ENCODE measurements at places on chromosomes 6 and 20.

DNA sequence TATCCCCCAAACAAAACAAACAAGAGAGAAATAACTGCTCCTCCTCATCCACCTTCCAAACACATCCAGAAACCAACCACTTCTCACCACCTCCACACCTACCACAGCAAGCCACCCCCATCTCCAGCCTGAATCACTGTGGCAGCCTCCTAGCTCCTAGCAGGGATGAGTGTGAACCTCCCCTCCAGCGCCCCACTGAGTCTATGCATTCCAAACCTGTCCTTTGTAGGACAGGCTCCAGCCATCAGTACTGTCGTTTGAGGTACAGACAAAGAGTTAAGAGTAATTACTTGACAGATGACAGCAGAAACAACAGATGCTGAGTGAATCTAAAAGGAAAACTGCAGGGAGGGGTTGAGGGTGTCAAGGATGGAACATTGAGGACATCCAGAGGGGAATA is 2.4 kb downstream of the METTL24 start:
- DNase-seq = no peak

GRCh38 chr6:37056439-37057127 is 51.1 kb downstream of the FGD2 start:
- no peak for DNase-seq

- no peak for DNase-seq
These were observed 128.2 kb downstream of the NCOA3 start for GRCh38 chr20:47629907-47630306.

DNA sequence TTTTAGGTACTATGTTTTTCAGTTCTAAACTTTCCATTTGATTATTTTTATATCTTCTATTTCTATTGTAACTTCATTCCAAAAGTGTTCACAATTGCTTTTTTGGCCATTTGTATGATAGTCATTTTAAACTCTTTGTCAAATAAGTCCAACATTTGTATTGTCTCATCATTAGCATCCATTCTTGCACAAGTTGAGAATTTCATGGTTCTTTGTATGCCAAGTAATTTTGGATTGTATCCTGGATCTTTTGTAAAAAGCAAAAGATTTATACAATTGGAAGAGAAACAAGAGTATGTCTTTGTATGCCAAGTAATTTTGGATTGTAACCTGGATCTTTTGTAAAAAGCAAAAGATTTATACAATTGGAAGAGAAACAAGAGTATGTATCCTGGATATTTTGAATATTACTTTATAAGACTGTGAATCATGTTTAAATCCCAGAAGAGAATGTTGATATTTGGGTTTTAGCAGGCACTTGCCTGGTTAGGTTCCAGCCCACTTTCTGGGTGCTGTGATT is 36.9 kb upstream of the NT5E start:
- DNase-seq = no peak

- no peak for DNase-seq
These were observed 256 bp downstream of the CDK19 start for GRCh38 chr6:110815015-110815410.

DNA sequence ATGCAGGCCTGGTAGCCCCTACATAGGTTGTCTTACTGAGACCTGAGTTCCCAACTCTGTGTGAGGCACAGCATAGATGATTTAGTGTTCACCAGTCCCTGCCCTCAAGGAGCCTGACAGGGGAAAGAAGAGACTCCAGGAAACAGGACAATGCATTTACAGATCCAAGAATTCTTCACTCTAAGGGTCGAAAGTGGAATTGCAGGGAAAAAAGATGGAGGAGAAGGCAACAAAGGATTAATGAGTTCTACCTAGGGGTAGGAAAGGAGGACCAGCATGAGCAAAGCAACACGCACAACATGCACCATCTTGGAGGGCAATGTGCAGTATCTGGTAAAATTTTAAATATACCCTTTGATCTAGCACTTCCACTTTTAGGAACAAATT is 5.9 kb downstream of the SPAG4 start:
- no peak for DNase-seq

DNA sequence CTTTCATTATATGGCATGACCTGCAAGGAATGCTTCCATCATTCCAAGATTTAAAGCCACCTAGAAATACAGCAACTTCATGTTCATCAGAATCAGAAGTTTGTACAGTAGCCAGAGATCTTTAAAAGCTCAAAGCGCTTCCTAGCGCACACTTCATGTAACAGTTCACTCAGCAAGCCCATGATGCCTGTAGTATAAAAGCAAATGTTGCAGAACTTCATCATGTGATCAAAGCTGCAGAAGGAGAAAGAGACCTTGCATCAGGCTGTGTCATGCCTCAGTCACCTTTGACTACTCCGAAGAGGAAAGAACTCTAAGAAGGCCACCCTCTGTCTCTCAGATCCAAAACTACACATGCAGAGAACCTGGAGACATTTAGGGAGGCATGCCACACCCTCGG is 78.5 kb downstream of the AGPAT4 start:
- no peak for DNase-seq

DNA sequence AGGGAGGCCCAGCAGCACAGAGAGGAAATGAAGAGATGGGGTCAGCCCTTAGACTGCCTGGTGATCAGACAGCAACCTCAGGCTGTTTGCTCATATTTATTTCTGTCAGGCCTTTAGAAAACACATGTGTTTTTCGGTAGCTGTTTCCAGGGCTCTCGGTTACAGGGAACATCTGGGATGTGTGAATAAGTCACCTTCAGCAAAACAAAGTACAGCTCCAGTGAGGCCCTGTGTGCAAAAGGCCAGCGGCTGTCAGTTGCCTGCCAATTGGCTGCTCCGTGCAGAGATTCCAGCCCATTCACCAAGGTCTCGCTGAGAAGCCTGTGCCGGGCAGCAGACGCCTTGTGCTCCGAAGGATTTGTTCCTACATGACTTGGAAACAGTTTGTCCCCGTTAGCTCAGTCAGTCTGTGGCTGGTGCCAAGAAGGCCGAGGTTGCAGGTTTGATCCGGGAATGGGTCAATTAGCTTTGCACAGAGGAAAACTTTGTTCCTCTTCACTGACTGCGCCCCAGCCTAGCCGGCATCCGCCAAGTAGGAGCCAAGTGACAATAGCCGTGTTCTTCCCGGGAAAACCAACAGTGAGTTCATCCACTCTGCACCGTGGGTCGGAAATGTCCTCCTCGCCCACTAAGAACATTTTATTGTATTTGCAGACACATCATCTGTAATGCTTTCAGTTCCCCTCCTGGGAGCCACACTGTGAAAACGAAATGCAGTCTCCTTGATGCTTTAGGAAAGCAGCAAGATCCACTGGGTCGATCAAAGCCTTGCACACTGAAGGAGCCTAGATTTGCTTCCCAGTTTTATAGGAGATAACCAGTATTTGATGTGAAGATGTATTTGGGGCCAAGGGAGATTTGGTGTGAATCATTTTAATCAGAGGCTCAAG is 315.4 kb upstream of the CDYL start:
- DNase-seq = no peak

- no peak for DNase-seq
These were observed 205.0 kb downstream of the KCNQ5 start for GRCh38 chr6:72826744-72827438.

DNA sequence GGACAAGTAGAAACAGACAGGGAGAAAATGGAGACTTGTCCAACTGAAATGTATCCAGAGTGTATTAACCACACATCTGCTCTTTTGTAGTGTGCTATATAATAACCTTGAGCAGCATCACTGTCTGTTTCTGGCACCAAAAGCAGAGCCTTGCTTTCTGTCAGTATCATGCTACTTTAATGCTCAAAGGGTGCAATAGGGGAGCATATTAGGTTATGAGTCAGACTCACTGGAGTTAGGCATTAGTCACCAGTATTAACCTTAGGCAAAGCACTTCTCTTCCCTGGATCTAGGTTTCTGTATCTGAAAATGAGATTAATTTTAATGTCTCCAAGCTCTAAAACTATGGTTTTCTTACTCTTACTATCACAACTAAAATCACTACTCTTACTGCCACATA is 280.1 kb downstream of the TFAP2B start:
- no peak for DNase-seq

- no peak for DNase-seq
These were observed 241.0 kb upstream of the EYS start for GRCh38 chr6:65948062-65948461.

- DNase-seq = no peak
These were observed 28.4 kb upstream of the GSTA3 start for GRCh38 chr6:52937908-52938307.

- DNase-seq = no peak
These were observed 1.4 kb downstream of the BACH2 start for GRCh38 chr6:90294989-90295853.

DNA sequence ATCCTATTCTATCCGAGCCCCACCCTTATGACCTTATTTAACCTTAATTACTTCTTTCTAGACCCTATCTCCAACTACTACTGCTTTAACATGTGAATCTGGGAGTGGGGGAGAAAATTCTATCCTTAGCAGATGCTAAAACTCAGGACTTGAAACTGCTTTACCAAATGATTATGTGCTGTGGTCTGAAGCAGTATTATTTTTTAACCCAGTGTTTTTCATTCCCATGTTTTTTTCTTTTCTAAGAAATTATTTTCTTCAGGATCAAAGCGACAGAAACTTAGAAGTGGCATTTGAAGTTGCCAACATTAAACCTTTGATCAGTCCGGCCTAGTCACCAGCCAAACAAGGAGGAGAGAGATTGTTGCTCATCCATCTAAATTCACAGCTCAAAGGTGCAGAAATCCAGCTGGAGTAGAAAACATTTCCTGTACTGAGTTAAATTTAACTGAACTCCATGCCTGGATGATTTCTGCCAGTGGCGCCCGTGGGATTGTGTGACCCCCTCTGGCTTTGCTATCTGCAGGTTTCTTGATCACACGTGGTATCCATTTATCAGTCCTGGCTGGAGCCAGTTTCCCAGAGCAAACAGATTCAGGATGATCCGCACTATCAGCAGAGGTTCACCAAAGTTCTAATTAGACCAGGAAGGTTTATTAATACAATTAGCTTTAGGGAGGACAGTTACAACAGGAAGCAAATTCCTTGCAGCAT is 300.5 kb downstream of the PLCB1 start:
- no peak for DNase-seq

DNA sequence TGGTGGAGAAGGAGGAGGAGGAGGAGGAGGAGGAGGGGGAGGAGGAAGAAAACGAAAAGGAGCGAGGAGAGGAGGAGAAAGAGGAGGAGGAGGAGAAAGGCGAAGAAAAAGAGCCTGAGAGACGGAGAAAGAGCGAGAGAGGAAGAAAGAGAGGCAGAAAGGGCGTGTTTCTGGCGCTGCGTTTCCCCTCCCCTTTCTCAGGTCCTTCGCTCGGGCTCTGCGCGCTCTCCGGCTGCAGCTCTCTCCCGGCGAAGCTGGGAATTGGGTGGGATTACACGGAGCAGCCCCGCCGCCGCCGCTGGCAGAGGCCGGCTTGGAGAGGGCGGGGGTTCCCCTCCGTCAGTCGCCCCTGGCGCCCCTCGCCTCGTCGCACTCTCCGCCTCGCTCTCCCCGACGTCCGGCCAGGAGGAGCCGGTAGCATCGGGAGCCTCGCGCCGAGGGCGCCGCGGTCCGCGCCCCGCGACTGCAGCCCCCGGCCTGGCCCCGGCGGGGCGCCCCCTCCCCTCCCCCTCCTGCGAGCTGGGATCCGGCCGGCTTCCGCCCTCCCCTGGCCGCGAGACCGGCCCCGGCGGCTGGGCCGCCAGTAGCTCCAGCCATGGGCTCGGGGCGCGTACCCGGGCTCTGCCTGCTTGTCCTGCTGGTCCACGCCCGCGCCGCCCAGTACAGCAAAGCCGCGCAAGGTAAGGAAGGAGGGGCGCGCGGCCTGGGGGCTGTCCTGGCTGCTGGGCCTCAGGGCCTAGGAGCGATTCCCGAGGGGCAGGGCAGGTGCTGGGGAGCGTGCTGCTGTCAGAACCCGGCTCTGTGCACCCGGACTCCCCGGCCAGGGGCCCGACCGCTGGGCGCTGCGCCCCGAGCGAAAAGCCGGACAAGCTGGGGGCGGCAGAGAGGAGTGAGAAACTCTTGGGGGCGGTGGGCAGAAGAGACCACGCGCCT is at the start of gene SCUBE3:
SCUBE3 (plus strand) TSS at position 133 of the 933 bp plus-strand sequence; CDS start at position 596, 463 bp downstream.
- peak; percentile 42 for DNase-seq

- no peak for DNase-seq
These were observed 48.6 kb upstream of the SNX9 start for GRCh38 chr6:157774153-157775135.

- no peak for DNase-seq
These were observed at the start of gene DST for GRCh38 chr6:56642366-56643261. Gene DST, minus strand, starts transcription at chr6:56642889.

DNA sequence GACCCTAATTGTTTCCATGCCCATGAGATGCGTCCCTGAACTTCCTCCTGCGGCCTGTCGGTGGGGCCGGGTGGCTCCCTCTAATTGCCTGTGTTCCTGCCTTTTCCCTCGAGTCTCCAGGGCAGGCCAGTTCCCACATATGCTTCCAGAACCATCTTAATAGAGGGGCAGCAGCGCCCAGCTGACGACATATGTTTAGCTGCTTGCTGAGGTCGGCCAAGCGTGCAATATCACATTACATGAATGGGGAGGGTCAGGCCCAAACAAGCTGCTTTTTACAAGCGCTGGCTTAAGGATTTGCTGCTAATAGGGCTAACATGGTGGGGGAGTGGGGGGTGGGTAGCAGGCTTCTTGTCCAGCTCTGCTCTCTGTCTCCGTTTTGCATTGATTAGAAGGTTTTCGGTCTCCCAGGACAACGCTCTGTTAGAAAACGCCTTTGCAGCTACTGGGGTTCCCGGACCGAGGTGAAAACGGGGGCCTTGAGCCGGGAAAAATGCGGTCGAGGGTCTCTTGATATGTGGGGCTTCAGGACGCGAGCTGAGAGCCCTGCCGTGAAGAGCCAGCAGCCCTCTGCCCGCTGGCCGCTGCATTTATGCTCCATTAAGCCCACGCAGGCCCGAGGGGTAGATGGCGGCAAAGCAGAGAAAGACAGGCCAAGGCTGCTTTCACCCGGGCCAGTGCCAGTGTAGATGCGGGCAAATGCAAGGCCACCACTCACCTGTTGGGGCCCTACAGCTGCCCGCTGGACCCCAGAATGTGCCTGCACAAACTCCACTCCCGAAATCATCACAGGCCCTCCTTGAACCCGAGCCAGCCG is 308.5 kb downstream of the BMP7 start:
- no peak for DNase-seq

GRCh38 chr6:5580736-5581581 is 319.6 kb downstream of the FARS2 start:
- no peak for DNase-seq

GRCh38 chr6:34524499-34524898 is 31.6 kb downstream of the SPDEF start:
- DNase-seq = no peak

DNA sequence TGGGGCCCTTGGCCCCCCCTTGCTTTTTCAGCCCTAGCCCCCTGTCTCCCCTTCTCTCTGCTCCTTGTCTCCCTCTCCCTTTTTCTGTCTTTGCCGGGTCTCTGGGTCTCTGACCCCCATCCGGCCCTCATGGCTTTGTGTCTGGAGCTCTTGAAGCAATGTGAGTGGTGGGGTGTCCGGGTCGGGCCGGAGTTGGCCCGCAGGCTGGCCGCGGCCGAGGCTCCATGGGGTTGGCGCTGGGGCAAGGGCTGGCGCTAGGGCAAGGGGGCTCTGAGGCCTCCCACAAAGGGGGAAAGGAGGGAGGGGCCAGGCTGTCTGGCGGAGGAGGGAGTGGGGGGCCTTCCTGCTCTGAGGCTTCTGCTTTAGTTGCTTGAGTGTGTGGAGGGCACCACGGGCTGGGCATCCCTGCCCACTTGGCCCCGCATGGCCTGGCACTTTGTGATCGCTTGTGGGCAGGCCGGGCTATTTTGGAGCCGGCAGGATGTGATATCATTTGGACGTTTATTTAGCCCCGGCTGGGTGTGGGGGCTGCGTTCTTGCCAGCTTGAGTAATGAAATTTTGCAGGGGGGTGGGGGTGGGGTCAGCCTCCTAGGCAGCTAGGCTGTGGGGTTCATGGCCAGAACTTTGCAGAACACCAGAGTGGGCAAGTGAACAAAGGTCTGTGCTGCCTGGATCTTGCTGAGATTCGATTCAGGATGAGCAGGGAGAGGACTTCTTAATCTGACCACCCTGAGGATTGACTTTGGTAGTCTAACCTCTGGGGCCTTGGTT is 78.7 kb upstream of the MYL9 start:
- DNase-seq = no peak
